ENCODE measurements at places on chromosomes 6 and 20.

DNA sequence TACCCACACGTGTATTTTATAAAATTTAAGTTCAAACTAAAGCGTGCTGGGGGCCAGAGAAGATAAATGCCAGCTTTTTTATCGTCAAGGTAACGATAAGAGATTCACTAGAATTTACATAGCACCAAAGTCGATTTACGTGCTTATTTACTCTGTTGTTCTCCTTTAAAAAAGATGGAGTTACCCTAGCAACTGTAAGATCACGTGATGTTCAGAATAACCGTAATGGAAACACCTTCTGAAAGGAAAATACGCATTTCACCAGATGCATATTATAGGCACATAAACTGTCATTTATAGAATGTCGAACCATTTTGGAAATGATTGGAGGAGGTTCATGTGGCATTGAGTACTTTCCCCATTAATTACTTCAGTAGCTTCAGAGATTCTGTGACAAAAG, 207.6 kb downstream of the TSHZ2 start:
- DNase-seq: no peak

GRCh38 chr6:158068156-158068892, 86.7 kb downstream of the SYNJ2 start:
- DNase-seq: no peak

- no peak for DNase-seq
These were observed 80.9 kb downstream of the GJA1 start for GRCh38 chr6:121516331-121516730.

- no peak for DNase-seq
These were observed 228.8 kb upstream of the FAM83B start for GRCh38 chr6:54617730-54618129.

- no peak for DNase-seq
These were observed 63.6 kb upstream of the SNRPB2 start for GRCh38 chr20:16666272-16666671.

GRCh38 chr20:19274412-19275015, 62.1 kb downstream of the SLC24A3 start:
- DNase-seq: peak; percentile 86

DNA sequence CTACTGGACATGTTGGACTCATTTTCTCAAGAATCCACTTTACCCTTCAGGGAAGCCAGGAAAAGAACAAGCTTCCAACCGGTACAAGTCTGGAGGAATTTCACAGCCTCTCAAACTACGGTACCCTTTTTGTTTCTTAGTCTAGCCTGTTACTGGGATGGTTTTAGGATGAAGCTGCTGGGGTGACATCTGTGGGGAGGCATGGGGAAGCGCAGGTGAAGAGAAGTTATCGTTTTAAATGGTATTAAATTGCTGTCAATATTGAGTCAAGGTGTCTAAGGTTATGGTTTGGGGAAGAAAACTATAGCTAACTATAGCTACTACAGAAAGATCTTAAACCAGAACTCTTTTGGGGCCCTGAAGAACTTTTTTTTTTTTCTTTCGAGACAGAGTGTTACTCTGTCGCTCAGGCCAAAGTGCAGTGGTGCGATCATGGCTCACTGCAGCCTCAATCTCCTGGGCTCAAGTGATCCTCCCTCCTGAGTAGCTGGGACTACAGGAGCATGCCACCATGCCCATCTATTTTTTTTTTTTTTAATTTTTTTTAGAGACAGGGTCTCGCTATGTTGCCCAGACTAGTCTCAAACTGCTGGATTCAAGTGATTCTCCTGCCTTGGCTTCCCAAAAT, 128.7 kb downstream of the RIN2 start:
- DNase-seq: no peak

DNA sequence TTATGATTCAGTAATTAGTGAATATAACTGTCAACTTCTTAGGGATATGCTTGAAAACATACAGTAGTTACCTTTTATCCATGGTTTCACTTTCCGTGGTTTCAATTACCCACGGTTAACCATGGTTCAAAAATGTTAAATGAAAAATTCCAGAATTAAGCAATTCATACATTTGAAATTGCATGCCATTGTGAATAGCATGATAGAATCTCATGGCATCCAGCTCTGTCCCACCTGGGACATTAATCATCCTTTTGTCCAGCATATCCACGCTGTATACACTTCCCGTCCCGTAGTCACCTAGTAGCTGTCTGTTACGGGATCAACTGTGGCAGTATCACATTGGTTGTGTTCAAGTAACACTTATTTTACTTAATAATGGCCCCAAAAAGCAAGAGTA, 781.7 kb upstream of the CITED2 start:
- no peak for DNase-seq

DNA sequence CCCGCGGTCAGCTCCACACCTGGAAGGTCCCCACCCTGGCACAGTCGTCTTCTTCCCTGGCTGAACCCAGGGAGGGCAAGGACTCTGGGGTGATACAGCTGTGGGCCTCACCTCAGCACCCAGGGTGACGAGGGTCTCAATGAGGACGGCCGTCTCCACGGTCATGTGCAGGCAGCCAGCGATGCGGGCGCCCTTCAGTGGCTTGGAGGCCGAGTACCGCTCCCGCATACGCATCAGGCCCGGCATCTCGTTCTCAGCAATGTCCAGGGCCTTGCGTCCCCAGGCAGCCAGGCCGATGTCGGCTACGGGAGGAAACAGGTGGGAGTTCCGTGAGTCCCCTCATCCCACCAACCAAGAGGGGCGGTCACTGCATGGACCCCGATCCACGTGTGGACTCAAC, 7.9 kb downstream of the AHCY start:
- no peak for DNase-seq

- DNase-seq: no peak
These were observed 95.6 kb downstream of the SNAP25 start for GRCh38 chr20:10314198-10314597.

DNA sequence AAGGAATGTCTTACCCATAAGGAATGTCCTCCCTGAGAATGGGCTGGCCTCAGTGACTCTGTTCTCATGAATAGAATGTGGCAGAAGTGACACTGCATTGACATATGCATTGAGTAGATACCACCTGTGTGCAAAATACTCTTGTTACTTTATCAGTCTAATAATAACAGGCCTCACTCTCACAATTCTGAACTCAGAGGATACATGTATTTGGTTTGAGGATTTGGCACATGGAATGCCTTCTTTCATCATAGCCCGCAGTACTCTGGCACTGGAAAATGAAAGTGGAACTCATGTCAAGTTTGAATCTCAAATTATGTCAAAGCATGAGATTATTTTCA, 52.9 kb upstream of the PLCB4 start:
- no peak for DNase-seq

DNA sequence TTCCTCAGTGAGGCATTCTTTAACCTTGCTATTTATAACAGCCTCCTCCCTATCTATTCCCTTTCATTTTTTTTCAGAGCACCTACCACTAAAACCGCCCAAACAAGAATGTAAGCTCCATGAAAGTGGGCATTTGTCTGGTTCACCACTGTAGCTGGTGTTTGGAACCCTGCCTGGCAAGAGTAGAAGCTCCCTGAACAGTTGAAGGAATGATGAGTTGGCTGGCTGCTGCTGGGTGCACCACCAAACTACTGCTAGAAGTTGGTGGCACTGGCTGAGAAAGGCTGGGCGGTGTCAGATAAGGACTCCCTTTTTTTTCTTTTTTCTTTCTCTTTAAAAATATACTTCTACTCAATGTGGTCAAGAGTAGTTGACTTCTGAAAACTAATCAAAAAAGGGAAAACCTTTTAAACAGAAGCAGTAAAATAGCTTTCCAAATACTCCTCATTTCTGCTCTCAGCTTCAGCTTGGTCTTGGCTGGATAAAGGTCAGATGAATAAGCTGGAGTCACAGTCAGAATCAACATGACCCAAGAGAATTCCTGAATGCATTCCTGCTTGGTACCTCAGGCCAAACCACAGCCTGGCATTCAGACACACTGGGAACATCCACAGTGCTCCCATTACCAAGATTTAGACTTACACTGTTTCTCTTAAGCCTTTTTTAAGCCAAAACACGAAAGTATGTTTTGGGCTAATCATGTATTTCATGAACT, 38.0 kb downstream of the RTN4IP1 start:
- DNase-seq: no peak

DNA sequence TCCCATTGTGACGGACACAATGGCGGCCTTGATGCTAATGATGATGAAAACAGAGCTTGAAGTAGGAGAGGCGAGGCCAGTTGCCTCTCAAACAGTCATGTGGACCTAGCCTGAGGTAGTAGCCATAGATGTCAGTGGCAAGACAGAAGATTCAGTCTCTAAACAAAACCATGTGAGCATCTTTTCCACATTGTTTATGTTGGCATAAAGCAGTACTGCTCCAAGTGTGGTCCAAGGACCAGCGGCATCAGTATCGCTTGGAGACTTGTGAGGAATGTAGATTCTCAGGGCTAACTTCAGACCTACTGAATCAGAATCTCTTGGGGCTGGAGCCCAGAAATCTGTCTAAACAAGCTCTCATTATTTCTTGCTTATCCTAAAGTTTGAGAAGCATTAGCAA, 312.8 kb upstream of the JAG1 start:
- no peak for DNase-seq

DNA sequence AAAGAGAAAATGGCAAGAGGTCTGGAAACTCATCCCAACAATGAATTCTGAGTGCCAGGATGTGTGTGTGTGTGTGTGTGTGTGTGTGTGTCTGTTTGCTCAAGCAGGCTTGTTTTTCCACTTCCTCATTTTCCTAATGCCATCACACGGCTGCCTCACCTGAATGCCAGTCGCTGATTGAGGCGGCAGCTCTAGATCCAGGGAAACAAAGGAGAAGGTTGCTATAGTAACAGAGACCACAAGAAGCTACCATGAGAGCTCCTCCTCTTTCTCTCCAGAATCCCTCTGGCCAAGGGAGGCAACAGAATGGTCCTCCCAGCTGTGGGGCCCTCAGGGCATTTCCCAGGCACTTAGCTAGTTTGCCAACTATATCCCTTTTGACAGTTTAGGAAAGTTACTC, 241.1 kb upstream of the TSHZ2 start:
- no peak for DNase-seq

GRCh38 chr6:107769053-107769658, 55.0 kb downstream of the SCML4 start:
- no peak for DNase-seq

DNA sequence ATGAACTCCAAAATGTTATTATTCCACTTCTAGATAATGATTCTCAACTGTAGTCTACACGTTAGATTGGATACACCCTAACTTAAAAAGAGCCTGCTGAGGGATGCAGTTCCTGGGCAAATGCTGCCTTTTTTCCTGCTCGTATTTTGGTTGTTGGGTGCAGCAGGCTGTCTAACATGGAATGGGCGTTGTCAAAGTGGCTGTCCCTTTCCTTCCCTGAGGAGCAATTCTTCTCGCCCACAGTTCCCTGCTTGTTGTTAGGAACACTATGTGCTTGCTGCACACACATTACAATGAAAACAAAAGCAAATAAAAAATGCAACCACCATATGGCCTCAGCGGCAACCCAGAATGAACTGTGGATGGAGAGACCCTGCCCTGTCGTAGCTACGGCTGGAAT, 1.7 kb upstream of the ADGRF5 start:
- DNase-seq: no peak

DNA sequence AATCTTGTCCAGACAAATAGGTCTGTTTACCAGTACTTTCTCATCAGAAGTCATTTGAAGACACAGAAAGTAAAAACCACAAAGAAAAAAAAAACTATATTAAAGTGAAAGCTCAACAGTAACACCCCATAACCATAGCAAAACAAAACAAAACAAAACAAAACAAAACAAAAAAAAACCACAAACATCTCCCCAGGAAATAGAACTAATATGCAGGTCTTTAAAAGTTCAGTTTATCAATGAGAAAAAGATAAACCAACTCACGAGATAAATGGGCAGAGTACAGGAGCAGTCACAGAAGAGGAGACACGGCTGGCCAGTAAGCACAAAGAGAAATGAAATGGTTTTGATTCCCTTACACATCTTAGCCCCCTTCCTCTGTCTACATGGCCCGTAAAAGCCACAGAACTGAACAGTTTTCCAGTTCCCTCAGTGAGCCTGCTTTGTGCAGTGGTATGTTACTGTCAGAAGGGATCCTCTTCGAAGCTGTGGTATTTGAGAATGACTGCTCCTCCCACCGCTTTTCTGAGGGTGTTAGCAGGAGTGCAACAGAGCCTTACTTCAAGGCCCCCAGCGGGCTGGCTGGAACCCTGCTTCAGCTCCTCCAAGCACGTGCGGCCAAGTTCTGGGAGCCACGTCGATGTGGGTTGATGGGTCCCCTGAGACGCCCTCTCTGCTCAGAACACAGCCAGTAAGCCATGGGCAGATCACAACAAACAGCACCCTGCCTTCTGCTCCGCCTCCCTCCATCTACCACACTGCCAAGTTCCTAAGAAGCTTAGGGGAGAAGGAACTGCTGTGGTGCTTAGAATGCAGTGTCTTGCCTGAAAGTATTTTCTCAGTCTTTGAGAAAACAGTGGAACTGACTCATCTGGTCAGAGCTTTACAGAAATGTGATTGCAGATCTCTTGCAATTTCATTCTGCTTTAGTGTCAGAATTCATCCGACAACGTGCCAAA, 14.0 kb downstream of the UST start:
- DNase-seq: peak; percentile 71

- DNase-seq: no peak
These were observed 3.6 kb upstream of the MANBAL start for GRCh38 chr20:37285664-37286374.

GRCh38 chr6:128350416-128351254, 169.8 kb downstream of the PTPRK start:
- DNase-seq: no peak

- DNase-seq: no peak
These were observed 219.8 kb upstream of the ARID1B start for GRCh38 chr6:156557251-156557910.

DNA sequence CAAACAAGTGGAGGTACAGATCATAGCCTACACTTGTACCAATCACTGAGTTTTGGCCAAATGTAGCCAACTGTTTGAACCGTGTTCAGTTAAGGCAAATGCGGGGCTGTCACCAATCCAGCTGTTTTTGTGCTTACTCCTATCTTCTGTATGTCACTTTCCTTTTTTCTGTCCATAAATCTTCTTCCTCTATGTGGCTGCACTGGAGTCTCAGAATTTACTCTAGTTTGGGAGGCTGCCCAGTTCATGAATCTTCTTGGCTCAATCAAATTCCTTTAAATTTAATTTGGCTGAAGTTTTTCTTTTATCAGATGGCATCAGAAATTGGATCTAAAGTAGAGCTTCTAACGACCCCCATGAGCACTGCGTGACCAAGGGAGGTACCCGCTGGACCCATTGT, 11.7 kb upstream of the STX7 start:
- DNase-seq: no peak

- no peak for DNase-seq
These were observed 17.4 kb downstream of the SPINT3 start for GRCh38 chr20:45497971-45498494.

DNA sequence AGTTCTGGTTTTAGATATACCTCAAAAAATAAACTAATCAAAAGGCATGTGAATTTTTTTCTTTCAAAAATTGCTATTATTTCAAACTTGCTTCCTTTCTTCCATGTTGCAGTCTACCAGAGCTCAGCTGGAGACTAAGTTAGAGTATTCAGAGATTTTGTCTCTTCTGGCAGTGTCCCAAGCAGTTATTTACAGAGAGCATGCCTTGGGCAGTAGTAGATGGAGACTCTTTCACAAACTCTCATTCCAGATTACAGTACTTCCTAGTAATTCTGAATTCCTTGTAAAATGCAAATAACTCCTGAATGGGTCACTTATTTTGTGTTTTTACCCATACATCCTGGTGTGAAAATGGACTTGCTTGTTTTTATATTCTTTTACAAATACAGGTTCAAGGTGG, 703.4 kb downstream of the EPHA7 start:
- no peak for DNase-seq

All from ovary (tissue), 10 donors.